ENCODE measurements at places on chromosomes 1 and 21.

GRCh38 chr1:209556162-209556690 is 27.3 kb upstream of the CAMK1G start:
- no peak for DNase-seq

DNA sequence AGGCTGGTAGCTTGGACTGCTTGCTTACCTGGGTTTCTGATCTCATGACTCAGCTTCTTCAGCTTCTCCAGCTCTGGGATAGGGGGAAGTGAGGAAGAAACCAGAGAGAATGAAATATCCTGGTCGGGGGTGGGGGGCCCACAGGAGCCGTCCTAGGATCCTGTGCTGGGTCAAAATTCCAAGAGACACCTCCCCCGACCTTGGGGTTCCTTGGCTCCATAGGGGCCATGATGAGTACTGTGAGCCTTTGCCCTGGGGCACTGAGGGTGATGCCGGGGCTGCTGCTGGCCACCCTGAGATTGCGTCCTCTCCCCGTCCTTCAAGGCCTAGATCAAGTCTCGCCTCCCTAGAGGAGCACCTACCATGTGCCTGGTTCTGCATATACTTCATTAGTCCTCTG is 40.0 kb downstream of the MYOM3 start:
- DNase-seq = no peak

- no peak for DNase-seq
Measured at GRCh38 chr1:221691261-221691660, 50.6 kb downstream of the DUSP10 start.

DNA sequence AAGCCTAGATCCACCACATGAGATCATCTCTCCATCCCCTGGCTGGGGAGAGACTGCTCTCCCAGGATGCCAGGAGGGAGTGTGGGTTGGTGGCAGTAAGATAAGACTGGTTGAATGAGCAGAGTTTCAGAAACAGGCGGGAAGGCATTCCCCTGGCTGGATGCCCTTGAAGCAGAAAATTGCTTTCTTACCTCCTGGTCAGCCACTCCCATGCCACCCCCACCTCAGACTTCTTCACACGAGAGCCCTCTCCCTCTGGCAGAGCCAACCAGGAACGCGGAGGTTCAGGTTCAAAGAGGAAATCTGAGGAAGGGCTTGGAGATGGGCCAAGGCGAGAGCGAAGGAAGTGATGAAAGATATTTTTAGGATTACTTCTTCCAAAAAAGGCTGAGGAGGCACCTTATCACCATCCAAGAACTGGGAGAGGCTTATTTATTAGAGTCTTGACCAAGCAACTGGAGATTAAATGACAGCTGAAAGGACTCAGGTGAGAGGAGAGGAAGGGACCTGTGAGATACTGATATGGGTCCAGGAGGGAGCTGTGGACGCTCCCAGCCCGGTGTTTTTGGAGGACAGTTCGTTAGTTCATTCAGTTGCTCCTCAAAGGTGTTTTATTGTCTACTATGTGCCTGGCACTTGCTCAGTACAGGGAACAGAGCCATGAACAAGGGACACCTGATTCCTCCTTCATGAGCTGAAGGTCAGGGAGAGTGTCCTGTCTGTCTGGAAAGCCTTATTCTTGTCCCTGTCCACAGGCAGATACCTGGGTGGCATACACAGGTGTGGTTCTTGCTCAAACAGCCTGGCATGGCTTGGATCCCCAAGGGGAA is 18.9 kb upstream of the SLC26A9 start:
- DNase-seq = peak; percentile 79

- DNase-seq = no peak
Measured at GRCh38 chr1:32705516-32705915, 2.9 kb upstream of the SYNC start.

- DNase-seq = no peak
Measured at GRCh38 chr1:99751877-99752504, 14.4 kb downstream of the FRRS1 start.

- no peak for DNase-seq
Measured at GRCh38 chr1:81472387-81472786, 328.3 kb upstream of the ADGRL2 start.

- DNase-seq = peak; percentile 72
Measured at GRCh38 chr1:7341145-7341905, 429.8 kb upstream of the VAMP3 start.

GRCh38 chr1:178092878-178093493 is 918 bp upstream of the RASAL2 start:
- DNase-seq = peak; percentile 33
